ENCODE measurements at places on chromosomes 6 and 20. TPM values are rescaled to one million over a fixed set of nuclear protein-coding genes. Genes with fewer than 3 reads are reported as not detected.

The SMIM26 gene
- total RNA-seq: 66.7 TPM

The BPIFA1 gene
- not detected for total RNA-seq

The TULP1 gene
- total RNA-seq: not detected

The NKX2-2 gene
- not detected for total RNA-seq

The NINL gene
- 23.6 TPM for total RNA-seq

The NKX2-4 gene
- total RNA-seq: not detected

The JPH2 gene
- 155 TPM for total RNA-seq

The BPIFB4 gene
- not detected for total RNA-seq

The KCNB1 gene
- total RNA-seq: not detected

The MRPS18B gene
- total RNA-seq: 74.9 TPM

The LINC00237 gene
- total RNA-seq: not detected

The EYS gene
- total RNA-seq: not detected

The TBXT gene
- not detected for total RNA-seq

The MUC21 gene
- not detected for total RNA-seq

The MKKS gene
- 4.7 TPM for total RNA-seq

The TFAP2A gene
- total RNA-seq: 24.3 TPM

The ADAT2 gene
- total RNA-seq: 0.79 TPM

The HLA-DQB2 gene
- not detected for total RNA-seq

The STMND1 gene
- not detected for total RNA-seq

The CTCFL gene
- total RNA-seq: under 0.01 TPM

The CASP8AP2 gene
- total RNA-seq: 11.0 TPM

The CDC25B gene
- 32.4 TPM for total RNA-seq

The WFDC8 gene
- not detected for total RNA-seq

The FOXA2 gene
- not detected for total RNA-seq

The HLA-DQB1 gene
- not detected for total RNA-seq

The FAM209A gene
- total RNA-seq: 0.33 TPM

The TULP4 gene
- 194 TPM for total RNA-seq

The C6orf132 gene
- total RNA-seq: 19.8 TPM

The RSPO4 gene
- total RNA-seq: not detected

The CRIP3 gene
- not detected for total RNA-seq

The HLA-DRB1 gene
- total RNA-seq: 0.22 TPM

The PRELID3B gene
- 50.6 TPM for total RNA-seq

The SFTA2 gene
- total RNA-seq: 0.39 TPM

The GPSM3 gene
- total RNA-seq: 0.79 TPM

The CLPSL1 gene
- total RNA-seq: not detected

The GRIK2 gene
- total RNA-seq: 1.2 TPM

The DZANK1 gene
- 1.6 TPM for total RNA-seq

The SLC22A2 gene
- total RNA-seq: 0.11 TPM

The MMP24 gene
- total RNA-seq: 1.7 TPM

The BCAS1 gene
- 0.11 TPM for total RNA-seq

The REPS1 gene
- total RNA-seq: 51.0 TPM

The CD93 gene
- total RNA-seq: not detected

The TFEB gene
- total RNA-seq: 4.2 TPM

The HCK gene
- not detected for total RNA-seq

The FILIP1 gene
- total RNA-seq: under 0.01 TPM

The UNC93A gene
- total RNA-seq: not detected

The CD24 gene
- total RNA-seq: 150 TPM

The VIP gene
- total RNA-seq: not detected

The DXO gene
- total RNA-seq: 28.6 TPM

The PCNA gene
- total RNA-seq: 137 TPM

The UBR2 gene
- 30.9 TPM for total RNA-seq

The SLC22A23 gene
- 2.7 TPM for total RNA-seq

The MLN gene
- total RNA-seq: not detected

The SLC17A1 gene
- not detected for total RNA-seq

The CFB gene
- not detected for total RNA-seq

The DYNLT2 gene
- total RNA-seq: 0.98 TPM

Data from placental epithelial cell (primary cell).